Fibroblast of lung (primary cell): ENCODE measurements at places on chromosomes 3 and 15.

- DNase-seq = no peak
Measured at GRCh38 chr3:43926055-43926454, 235.3 kb downstream of the ABHD5 start.

- DNase-seq = no peak
Measured at GRCh38 chr3:80063535-80063934, 295.7 kb upstream of the ROBO1 start.

GRCh38 chr15:99328106-99329072 is 77.1 kb downstream of the LRRC28 start:
- no peak for DNase-seq

- no peak for DNase-seq
Measured at GRCh38 chr15:39783244-39783820, 691 bp upstream of the FSIP1 start.

- DNase-seq = peak; percentile 48
Measured at GRCh38 chr3:114880078-114880477, 267.0 kb downstream of the ZBTB20 start.

DNA sequence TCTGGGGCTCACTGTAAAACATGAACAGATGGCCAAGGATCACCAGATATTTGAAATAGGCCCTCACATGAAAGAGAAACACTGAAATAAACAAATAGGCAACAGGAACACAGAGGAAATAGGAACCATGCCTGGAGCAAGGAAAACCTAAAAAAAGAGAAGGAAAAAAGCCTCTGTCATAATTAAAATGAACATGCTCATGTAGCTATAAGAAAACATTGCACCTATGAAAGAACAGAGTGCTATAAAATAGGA is 102.4 kb downstream of the RAB11A start:
- no peak for DNase-seq

DNA sequence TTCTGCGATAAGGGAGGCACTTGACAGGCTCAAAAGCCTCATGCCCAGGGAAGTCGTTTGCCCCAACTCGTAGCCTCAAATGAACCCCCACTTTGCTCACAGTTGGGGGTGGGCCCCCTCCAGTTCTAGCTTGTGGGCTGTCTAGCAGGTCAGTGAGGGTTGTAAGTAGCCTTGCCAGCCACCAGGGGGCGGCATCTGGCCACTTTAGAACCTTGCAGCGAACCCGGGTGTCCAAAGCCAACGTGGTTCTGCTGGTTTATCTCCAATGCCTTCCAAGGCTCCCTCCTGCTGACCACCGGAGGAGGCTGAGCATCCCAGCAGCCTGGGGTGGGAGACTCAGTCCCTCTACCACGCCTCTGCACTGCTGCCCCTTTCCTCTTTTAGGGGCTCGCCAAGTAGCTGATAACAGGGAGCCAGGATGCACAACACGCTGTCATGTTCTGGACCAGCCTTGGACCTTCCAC is 9.2 kb upstream of the RBSN start:
- peak; percentile 78 for DNase-seq

- no peak for DNase-seq
Measured at GRCh38 chr3:126157083-126157768, 23.2 kb downstream of the ALDH1L1 start.

DNA sequence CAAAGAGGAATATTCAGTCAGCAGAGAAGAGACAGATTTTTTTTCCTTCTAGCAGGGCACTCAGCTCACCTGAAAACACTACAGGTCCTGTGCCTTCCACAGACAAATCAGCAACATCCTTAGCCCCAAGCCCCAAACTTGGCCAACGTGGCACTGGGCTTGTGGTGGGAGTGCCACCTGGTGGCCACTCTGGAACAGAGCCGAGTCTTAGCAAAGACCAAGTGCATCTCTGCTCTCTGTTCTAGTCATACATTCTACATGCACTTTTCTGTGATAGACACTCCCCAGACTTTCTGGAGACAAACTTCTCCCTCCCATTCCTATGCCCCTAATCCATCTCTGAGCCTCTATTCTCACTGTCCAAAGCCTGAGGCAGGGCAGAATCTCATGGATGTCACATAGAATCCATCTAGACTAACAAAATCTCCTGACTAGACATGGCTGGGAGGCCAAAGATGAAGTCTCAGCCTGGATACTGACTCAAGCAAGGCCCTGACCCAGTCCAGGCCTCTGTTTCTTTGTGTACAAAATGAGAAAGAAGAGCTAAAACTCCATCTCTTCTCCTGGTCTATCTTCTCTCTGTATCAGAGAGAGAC is 5.1 kb upstream of the SEMA7A start:
- DNase-seq = peak; percentile 69

- no peak for DNase-seq
Measured at GRCh38 chr15:33074212-33074611, 120.3 kb downstream of the FMN1 start.

- peak; percentile 44 for DNase-seq
Measured at GRCh38 chr15:72983801-72984545, 68.3 kb upstream of the NEO1 start.

GRCh38 chr3:83968356-83968755 is 990.4 kb upstream of the CADM2 start:
- no peak for DNase-seq

- no peak for DNase-seq
Measured at GRCh38 chr3:151446002-151446340, 14.9 kb downstream of the IGSF10 start.

- DNase-seq = peak; percentile 83
Measured at GRCh38 chr3:102069211-102069662, 219.9 kb downstream of the NFKBIZ start.

DNA sequence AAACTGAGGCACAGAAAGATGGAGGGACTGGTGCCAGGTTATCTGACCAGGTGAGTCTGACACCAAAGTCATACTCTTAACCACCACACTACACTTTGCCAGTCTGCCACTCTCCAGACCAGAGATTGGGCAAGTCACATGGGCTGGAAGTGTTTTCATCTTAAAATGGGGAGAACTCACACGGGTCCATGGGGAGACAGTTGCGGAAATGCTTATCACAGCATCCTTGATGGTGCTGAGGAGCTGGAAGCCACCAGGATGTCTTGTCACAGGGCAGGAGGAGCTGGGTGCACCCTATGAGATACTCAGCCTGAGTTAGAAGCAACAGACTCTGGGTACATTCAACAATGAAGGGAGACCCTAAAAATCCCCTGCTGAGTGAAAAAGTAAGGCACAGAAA is 4.8 kb downstream of the GALNT15 start:
- no peak for DNase-seq

DNA sequence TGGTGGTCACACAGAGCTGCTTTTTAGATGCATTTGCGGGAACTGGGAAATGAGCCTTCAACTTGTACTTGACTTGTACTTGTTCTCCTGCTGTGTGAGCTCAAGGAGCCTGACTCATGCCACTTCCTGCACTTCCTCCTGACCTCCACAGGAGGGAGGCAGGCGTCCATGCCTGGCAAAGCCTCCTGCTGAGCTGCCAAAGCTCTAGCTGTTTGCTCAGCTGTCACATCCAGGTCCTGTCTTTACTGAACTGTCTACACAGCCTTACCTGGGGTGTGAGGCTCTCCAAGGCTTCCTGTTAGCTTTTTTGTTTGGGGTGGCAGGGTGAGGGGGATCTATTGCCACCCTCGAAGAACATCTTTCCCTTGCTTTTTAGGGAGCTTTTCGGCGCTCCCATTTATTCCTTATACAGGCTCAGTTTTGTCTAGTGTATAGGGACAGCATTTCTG is 6.4 kb downstream of the THPO start:
- DNase-seq = peak; percentile 89

DNA sequence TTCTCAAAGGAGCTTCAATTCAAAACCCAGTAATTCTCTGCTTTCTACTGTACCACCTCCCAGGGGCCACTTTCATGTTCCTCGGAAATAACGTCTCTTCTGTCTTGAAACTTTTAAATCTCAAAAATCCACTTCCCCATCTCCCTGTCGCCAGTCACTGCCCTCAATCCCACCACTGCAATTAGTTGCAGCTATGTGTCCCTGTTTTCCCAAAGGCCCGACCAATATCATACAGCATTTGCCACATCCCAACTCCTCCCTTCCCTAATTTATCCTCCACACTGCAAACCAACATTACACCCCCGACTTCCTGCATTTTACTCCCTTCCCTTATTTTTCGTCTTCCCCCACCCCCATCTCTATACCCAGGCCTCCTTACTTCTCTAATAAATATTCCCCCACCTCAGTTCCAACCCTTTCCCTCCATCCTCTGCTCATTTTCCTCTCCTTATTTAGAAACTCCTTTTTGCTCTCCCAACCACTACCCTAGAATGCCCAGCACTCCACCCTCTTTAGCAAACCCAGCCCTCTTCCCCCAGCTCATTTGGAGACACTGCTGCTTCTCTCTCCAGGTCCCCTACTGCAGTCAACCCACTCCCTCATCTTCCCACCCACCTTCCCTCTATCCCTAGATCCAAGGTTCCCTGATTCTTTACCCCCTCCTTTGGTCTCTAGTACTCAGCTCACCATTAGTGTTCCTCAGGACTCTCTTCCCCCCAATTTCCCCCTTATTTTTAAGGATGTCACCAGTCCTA is 1.1 kb downstream of the NPTN start:
- DNase-seq = peak; percentile 76

- no peak for DNase-seq
Measured at GRCh38 chr3:176976586-176976985, 220.7 kb downstream of the TBL1XR1 start.

DNA sequence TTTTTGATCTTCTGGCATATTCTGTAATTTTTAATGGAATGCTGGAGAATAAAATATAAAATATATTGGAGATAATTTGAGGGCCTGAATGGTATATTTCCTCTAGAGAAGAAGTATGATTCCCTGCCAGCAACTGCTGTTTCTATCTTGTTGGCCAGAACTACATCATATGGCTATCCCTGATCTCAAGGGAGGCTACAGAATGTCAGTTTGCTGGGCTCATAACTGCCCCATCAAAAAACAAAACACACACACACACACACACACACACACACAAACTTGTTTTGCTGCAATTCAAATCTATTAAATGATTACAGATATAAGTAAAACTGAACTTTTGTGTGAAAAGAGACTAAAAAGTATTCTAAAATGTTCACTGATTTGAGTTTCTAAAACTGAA is 51.0 kb downstream of the RASA2 start:
- DNase-seq = peak; percentile 30

DNA sequence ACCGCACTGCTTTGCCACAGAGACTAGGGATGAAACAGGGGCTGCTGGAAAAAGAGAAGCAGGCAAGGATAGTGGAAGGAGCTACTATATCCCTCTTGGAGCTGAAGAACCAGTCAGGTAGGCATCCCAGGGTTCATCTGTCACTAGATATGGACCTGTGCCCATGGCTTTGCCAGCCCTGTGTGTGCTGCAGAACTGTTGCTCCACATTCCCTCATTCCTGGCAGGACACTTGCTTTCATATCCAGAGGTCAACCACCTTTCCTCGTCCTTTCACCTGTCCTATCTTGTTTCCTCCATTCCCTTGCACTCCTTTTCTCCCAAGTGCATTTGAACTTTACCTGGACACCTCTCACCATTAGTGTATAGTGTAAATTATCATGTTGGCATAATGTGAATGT is 12.0 kb downstream of the SNRK start:
- no peak for DNase-seq

GRCh38 chr15:61841466-61841865 is 218.8 kb downstream of the VPS13C start:
- no peak for DNase-seq

GRCh38 chr3:155555479-155556060 is 189.3 kb downstream of the PLCH1 start:
- DNase-seq = no peak

DNA sequence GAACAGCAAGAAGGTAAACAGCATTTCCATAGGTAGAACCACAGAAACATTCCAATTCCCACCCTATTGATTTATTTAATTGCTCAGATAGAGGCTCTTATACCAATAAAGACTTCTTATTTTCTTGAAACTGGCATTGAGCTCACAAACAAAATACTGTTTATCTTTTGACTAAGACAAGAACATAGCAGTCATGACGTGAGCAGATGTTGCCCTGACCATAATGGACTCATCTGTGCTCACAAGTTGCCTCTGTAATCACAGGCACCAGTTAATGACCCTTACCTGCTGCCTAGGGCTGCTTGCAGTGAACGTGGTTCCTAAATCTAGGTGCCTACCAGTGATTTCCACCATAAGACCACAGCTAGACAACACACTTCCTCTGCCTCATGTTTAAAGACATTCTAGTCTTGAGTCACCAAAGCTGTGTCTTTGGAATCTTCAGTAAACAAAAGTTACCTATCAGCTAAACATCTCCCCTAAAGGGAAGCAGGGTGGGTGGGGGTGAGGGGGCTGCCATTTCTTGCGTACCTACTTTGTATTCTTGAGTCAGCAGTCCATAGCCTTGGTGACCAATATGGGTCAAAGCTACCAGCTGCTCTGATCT is 2.1 kb downstream of the FYCO1 start:
- DNase-seq = no peak

DNA sequence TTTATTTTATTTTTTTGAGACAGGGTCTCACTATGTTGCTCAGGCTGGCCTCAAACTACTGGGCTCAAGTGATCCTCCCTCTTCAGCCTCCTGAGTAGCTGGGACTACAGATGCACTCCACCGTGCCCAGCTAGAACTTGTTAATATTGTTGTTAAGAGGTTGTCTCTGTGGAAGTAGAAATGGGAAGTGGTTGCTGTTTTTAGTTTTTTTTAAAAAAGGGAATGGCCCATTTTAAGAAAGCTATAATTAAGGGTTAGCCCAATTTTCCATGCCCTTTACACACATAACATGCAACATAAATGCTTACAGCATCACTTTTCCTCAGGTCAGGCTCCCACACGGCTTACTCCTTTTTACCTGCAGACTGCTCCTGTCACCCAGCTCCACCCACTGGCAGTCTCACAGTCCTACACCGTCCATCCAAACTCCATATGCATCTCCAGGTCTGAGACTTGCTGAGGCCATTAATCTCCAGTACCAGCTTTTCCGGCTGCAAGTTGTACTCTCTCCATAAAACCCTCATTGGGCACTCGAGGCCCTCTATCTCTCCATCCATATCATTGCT is 19.8 kb downstream of the MORC1 start:
- DNase-seq = no peak

GRCh38 chr3:171135549-171135948 is 109.0 kb upstream of the SLC2A2 start:
- DNase-seq = peak; percentile 26

GRCh38 chr3:30720586-30721313 is 114.3 kb downstream of the TGFBR2 start:
- peak; percentile 83 for DNase-seq

- DNase-seq = no peak
Measured at GRCh38 chr15:92638709-92639365, 16.7 kb downstream of the FAM174B start.

GRCh38 chr3:68009900-68010299 is 355.5 kb upstream of the SUCLG2 start:
- DNase-seq = no peak

DNA sequence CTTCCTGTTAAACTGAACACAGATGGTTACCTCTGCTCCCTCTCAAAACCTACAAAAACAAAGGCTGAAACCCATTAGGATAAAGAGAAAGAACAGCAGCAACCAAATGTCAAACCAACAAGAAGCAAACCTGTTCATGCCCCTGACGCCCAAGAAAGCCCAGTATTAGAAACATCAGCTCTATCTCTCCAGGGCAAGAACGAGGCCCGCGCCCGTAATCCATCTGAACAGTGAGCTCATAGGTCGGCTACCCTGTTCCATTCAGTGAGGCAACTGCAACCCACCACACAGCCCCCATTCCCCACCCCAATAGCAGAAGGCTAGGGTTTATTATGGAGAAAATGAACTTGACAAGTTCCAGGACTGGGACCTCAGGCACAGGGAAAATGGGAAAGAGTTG is 10.0 kb downstream of the LSG1 start:
- DNase-seq = no peak
